Occipital lobe (tissue), 3 donors: ENCODE measurements at places on chromosomes 2 and 18. TPM values are rescaled to one million over a fixed set of nuclear protein-coding genes. Genes with fewer than 3 reads are reported as not detected.

The GDF7 gene
- total RNA-seq, result 0.16 TPM

The GALNT3 gene
- 5.3 TPM for total RNA-seq

The DSC3 gene
- 0.78 TPM for total RNA-seq

The FAM237A gene
- not detected for total RNA-seq

The GALR1 gene
- 0.16 TPM for total RNA-seq

The CDH20 gene
- total RNA-seq, result 7.3 TPM

The FIGN gene
- 3.4 TPM for total RNA-seq

The NOSTRIN gene
- 3.9 TPM for total RNA-seq

The TNS1 gene
- 3.1 TPM for total RNA-seq

The PRSS56 gene
- not detected for total RNA-seq

The CDKL4 gene
- 10.1 TPM for total RNA-seq

The ACADL gene
- total RNA-seq, result 9.2 TPM

The KATNAL2 gene
- total RNA-seq, result 2.0 TPM

The KCNIP3 gene
- total RNA-seq, result 6.9 TPM

The LYPD1 gene
- 17.8 TPM for total RNA-seq

The CLK1 gene
- 244 TPM for total RNA-seq

The UGT1A1 gene
- total RNA-seq, result not detected

The TUBA4B gene
- not detected for total RNA-seq

The SCN7A gene
- 1.6 TPM for total RNA-seq

The MXD1 gene
- total RNA-seq, result 12.9 TPM

The CIB4 gene
- total RNA-seq, result not detected

The UGT1A9 gene
- total RNA-seq, result not detected

The CPLX4 gene
- total RNA-seq, result not detected

The LHCGR gene
- total RNA-seq, result 0.16 TPM

The RSAD2 gene
- 6.9 TPM for total RNA-seq

The NGEF gene
- total RNA-seq, result 22.8 TPM

The CTAGE1 gene
- not detected for total RNA-seq

The KCNG2 gene
- total RNA-seq, result 0.31 TPM

The CCDC148 gene
- total RNA-seq, result 25.7 TPM

The C2orf80 gene
- 28.7 TPM for total RNA-seq

The CCDC178 gene
- 1.1 TPM for total RNA-seq

The ERBB4 gene
- 127 TPM for total RNA-seq

The ABCG5 gene
- under 0.01 TPM for total RNA-seq

The RAB6C gene
- total RNA-seq, result 0.78 TPM

The GKN1 gene
- total RNA-seq, result not detected

The DCDC2C gene
- total RNA-seq, result 0.62 TPM

The DAPL1 gene
- not detected for total RNA-seq

The DES gene
- 2.3 TPM for total RNA-seq

The GAD1 gene
- total RNA-seq, result 58.2 TPM

The POMC gene
- 0.78 TPM for total RNA-seq

The FMNL2 gene
- 114 TPM for total RNA-seq

The GNAL gene
- total RNA-seq, result 49.8 TPM

The GPBAR1 gene
- total RNA-seq, result not detected

The CYP27A1 gene
- 2.8 TPM for total RNA-seq

The SAP130 gene
- total RNA-seq, result 5.9 TPM

The QPCT gene
- 5.9 TPM for total RNA-seq

The SEPTIN10 gene
- 114 TPM for total RNA-seq

The CNDP1 gene
- total RNA-seq, result 0.16 TPM

The BCL11A gene
- total RNA-seq, result 128 TPM

The PRKAG3 gene
- total RNA-seq, result not detected

The LYPD6 gene
- 14.3 TPM for total RNA-seq

The PTH2R gene
- 1.4 TPM for total RNA-seq

The IL37 gene
- total RNA-seq, result not detected

The RESP18 gene
- total RNA-seq, result not detected

The PROKR1 gene
- total RNA-seq, result 2.0 TPM

The HRH4 gene
- total RNA-seq, result not detected
